CD4-positive, alpha-beta T cell treated with Interleukin-4 for 4 hours (primary cell): ENCODE measurements at places on chromosomes 3 and 15.
A peak's percentile ranks its signal among the peaks of the same experiment; 100 is the strongest.

- no peak for DNase-seq
These were observed 271.2 kb upstream of the DPPA4 start for GRCh38 chr3:109608574-109608973.

DNA sequence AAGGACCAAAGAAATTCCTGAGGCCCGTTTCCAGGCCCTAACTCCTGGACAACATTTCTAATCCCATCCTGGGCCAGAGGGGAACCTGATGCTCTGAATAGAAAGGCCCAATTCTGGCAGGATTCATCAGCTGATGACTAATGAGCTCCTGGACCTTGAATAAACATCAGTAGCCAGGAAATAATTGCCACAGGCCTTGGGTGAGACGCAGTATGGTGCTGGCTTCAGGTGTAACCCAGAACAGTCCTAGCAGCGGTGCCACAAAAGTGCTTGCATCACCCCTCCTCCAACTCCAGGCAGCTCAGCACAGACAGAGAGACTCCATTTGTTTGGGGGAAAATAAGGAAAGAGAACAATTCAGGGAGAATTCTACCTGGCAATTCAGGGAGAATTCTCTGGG lies 184.7 kb upstream of the POU1F1 start:
- no peak for DNase-seq

DNA sequence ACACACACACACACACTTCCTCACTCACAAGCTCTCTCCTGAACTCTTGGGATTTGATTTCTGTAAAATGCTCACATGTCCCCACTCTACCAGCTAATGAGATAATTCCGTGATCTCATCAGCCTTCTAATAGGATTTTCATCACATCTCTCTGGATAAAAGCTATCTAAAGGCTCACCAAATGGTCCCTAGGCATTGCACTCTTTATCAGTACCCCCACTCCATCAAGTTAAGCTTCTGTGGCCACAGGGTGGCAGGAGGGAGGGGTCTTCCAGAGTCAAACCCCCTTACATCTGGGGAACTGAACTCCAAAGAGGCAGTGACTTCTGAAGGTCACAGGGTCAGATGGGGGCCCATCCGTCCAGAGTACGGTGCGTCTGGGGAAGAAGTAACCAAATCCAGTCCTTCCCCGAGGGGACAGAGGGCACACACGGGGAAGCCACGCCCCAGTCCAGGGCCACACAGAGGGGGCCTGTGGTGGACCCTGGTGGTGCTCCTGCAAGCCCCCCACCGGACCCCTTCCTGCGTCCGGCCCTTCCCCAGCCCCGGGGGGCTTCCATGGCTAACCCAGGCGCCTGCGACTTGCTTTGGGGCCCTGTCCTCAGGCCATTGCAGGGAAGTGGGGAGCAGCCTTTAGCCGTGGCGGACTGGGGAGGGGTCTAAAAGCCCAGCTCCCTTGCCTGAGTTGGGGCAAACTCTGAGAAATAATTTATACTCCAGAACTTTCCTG lies 25.5 kb downstream of the CPN2 start:
- no peak for DNase-seq

GRCh38 chr15:50176869-50177268 lies 5.1 kb upstream of the SLC27A2 start:
- DNase-seq, result no peak

DNA sequence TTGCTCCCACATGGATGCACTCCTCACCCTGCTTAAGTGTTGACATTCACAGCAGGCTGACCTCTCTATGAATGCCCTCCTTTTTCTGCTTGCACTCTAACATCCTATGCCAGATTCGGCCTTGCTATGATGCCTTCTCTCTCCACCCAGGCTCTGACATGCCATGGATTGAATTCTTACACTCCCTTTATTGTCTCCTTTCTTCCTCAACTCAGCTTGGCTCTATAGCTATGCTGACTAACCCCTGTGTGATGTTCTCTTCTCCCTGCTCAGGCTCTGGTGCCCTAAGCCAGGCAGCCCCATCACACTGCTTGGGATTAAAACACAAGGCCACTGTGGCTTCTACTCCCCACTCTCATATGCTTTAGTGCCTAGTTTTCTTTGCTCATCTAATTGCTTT lies 563.7 kb downstream of the NSUN3 start:
- no peak for DNase-seq

DNA sequence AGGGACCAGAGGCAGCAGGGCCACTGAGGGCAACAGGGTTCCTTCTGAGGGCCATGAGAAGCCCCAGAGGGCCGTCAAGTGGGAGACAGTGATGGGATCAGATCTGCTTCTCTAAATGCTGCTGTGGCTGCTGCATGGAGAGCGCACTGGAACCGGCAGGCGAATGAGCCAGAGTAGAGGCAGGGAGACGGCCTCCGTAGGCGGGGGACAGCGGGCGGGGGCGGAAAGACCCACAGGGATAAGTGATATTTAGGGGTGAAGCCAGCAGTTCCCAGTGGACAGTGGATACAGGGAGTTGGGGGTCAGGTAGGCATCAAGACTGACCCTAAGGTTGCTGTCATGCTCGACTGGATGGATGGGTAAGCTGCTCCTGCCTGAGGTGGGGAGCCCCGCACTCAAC lies 45.0 kb downstream of the GLDN start:
- DNase-seq, result no peak

DNA sequence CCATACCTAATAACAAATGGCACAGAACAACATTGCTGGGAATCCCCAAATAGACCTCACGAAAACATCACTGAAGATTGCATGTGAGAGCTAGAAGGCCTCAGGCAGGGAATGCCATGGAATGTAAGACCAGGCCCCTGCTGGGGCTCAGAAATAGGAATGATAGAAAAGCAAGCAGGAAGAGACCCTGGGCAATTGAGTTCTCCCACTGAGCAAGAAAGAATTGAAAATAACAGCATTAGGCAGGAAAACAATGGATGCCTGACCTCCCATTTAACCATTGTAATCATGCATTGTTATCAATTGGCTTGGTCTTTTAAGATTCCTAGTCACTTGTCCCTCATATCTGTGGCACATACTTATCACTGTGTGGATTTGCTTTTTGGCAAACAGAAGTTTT lies 581.6 kb downstream of the FHIT start:
- DNase-seq, result no peak

GRCh38 chr15:80970018-80970657 lies 19.5 kb downstream of the MESD start:
- DNase-seq, result peak; percentile 63

DNA sequence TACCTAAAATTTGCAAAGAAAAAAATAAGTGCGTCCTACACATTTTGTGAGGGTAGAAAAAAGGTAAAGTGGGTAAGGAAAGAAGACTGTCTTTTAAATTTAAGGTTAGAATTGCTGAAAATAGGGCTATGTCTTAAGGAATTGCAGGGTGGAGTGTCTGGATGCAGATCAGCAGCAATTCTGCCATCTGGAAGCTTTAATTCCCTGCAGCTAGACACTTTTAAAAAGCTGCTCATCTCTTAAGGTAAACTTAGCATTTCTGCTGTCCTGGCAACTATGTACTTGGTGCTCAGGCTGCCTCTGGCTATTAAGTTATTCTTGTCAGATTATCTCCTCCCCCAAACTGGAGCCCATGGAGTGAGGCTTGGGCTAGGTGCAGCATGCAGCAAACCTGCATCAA lies 420.2 kb downstream of the SI start:
- DNase-seq, result no peak

- DNase-seq, result no peak
These were observed 41.7 kb upstream of the ANP32A start for GRCh38 chr15:68862415-68862814.

DNA sequence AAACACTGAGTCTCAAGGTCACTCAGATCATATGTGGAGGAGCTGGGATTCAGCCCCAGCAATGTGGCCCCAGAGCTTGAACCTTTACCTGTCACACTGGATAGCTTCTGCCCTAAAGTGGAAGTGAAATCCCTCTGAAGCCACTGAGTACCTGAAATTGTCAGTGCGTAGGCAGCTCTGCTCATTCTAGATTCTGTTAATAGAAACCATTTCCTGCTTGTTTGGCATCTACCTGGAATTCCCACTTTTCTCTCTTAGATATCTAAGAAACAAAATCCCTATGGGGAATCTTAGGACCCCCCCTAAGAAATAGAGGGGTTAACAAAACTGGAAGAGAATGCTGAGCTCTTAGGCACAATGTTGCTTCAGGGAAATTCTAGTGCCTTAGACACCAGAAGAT lies 29.8 kb downstream of the FBXL22 start:
- no peak for DNase-seq

DNA sequence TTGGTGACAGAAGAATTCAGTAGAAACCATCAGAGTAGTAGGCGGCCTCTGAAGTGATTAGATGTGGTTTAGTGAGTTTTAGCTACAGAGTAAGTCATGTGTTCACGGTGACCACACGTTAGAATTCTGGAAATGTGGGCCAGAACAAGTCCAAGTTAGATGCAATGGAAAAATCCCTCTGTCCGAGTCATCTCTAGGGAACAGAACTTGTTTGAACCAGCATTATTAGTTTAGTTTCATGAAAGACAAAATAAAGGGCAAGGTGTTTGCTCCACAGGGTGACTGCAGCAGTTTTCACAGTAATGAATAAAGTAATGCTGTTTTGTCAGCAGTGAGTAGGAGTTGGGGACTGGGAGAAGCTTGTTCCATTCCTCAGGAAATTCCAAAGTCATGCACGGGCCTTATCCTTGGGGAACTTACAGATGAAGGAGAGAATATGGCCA lies 100.2 kb downstream of the CGNL1 start:
- DNase-seq, result no peak

DNA sequence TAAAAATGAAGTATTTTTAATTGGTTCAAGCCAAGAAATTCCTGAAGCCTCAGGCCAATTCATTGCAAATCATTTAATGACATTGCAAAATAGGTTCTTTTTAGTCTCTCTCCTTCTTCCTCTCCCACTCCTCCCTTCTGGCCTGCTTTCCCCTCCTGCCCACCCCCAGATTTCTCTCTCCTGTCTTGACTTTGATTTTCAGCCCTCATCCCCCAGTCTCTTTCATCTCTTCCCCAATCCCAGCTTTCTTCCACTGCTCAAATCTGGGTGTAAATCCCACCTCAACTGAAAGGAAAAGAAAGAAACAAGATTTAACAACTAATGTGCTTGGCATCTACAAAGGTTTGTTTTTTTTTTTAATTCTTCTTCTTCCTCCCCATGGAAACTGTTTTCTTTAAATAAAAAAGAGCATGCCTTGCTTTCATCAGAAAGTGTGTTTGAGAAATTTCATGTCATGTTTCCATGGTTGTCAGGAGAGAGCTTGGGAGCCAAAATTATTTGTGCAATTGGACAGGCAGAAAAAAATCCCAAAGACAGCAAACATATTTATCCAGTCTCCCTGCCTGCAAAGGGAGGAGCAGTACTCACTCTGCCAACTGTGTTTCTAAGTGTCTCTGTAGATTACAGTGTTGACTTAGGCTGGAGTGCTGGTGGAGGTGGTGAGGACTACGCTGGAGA lies 50.4 kb downstream of the BOC start:
- DNase-seq, result no peak

GRCh38 chr3:168608926-168609325 lies 513.2 kb upstream of the GOLIM4 start:
- no peak for DNase-seq

GRCh38 chr15:45133561-45133920 lies 3.7 kb downstream of the DUOX1 start:
- no peak for DNase-seq

DNA sequence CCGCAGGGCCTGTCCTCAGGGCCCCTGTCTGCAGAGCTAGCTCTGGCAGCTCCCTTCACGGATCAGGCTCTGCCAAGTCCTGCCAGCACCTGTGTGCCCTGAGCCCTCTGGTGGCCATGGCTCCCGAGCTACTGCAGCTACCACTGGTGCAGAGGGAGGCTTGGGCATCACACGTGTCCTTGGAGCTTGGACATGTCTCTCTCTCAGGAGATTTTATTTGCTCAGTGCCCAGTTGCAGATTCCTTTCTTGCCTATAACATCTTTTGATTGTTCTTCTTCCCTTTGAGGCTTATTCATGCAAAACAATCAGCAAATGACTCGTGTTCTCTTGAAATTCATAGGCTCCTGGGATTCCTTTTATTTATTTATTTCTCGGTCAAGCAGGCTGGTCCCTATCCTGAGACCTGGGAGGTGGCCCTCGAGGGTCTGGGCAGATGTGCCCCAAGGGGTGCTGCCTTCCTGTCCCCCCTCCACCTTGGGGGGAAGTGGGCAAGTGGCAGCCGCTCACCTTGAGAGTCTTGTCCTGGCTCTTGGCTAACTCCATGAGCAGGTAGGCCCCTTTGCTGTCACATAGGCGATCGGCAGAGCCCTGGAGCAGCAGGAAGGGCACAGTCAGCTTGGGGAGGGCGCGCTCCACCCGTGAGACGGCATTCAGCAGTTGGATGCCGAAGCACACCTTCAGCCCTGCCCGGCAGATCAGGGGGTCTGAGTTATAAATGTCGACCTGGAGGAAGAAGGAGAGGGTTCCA lies 21.9 kb downstream of the ABTB1 start:
- peak; percentile 41 for DNase-seq

GRCh38 chr3:30470496-30470895 lies 135.9 kb upstream of the TGFBR2 start:
- no peak for DNase-seq

- DNase-seq, result no peak
These were observed 12.6 kb downstream of the RBMS3 start for GRCh38 chr3:29293421-29293820.

GRCh38 chr15:60382773-60383674 lies 14.8 kb downstream of the ANXA2 start:
- DNase-seq, result no peak

DNA sequence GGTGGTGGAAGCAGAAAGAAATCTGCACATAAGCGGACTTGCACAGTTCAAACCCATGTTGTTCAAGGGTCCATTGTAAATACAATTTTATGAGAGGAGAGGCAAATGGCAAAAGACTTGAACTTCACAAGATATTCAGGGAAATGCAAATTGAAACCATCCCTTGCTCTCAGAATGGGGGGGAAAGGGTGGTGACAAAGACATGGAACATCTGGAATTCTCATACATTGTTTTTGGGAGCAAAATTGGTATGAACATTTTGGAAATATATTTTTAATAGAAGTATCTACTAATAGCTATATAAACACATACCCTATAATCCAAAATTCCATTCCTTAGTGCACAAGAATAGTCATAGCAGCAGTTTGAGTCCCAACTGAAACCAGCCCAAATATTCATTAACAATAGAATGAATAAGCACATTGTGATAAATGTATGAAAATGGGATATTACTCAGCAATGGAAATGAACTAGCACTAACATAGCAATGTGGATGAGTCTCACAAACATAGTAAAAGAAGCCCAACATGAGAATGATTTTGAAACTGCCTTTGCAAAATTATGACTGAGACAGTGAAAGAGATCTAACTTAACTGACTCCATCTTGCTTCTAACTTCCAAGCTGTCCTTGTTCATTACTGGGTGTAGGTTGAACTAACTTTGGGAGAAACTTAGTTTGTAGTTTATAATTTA lies 77.2 kb downstream of the CD200R1L start:
- no peak for DNase-seq
